Activated naive CD8-positive, alpha-beta T cell treated with anti-CD3 and anti-CD28 coated beads, Interleukin-2, amount 50 U/mL, for 24 hours (primary cell): ENCODE measurements at places on chromosomes 2 and 18.

DNA sequence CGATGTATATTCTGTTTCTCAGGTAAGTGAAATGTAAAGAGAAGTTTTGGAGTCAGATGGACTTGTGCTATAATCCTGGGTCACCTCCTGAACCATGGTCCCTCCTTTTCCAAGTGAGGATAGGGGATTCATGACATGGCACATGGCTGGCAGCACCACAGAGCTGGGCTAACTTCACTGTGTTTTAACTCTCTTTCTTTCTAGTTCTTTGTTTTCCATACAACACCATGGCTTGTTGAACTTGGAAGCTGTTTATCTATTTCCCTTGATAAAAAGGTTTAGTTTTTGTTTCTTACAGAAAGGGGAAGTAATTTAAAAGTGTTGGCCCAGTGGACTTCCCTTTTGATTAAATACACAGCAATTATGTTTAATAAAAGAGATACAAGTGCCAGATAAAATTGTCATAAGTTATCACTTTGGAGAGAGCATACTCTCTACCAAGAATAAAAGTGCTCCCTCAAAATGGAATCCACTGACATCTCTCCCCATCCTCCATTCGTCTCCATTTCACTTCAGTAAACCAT, 90.4 kb downstream of the PLCL1 start:
- H3K27ac ChIP-seq: no peak overlapping the region
- H3K4me1 ChIP-seq: peaks cover 31% of the 10 kb centered on the region
- no peaks in the 10 kb centered on the region for H3K36me3 ChIP-seq
- H3K27me3 ChIP-seq: no peaks in the 10 kb centered on the region

GRCh38 chr2:12045864-12046291, 299.4 kb downstream of the LPIN1 start:
- no peak for DNase-seq
- H3K4me3 ChIP-seq: no peak overlapping the region
- no peaks in the 10 kb centered on the region for H3K27me3 ChIP-seq
- peaks cover 73% of the 10 kb centered on the region for H3K4me1 ChIP-seq
- H3K36me3 ChIP-seq: peaks cover 2% of the 10 kb centered on the region
- no peak overlapping the region for H3K27ac ChIP-seq

GRCh38 chr2:240918258-240919091, 12.3 kb downstream of the CROCC2 start:
- H3K27ac ChIP-seq: no peak overlapping the region
- no peaks in the 10 kb centered on the region for H3K27me3 ChIP-seq
- DNase-seq: no peak
- H3K4me3 ChIP-seq: no peak overlapping the region

DNA sequence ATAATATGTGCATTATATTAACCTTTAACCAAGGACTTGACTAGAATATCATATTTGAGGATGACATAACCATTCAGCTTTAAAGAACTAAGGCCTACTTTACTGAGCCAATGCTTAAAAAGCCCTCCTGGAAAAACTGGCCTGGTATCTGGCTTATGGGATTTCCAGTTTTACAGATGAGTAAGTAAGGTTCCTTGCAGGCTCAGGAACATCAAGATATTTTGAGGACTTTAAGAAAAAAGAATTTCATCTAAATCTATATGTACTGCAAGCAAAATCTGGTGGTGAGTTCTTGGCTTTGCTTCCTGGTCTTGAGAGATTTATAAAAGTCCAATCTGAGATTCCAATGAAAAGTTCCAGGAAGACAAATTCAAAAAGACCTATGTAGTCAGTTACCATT, 417.0 kb upstream of the NRXN1 start:
- no peaks in the 10 kb centered on the region for H3K27me3 ChIP-seq
- DNase-seq: no peak
- no peaks in the 10 kb centered on the region for H3K4me1 ChIP-seq
- no peak overlapping the region for H3K27ac ChIP-seq
- H3K36me3 ChIP-seq: no peaks in the 10 kb centered on the region

GRCh38 chr2:133705287-133705686, 137.0 kb upstream of the NCKAP5 start:
- no peak overlapping the region for H3K4me3 ChIP-seq
- H3K4me1 ChIP-seq: no peaks in the 10 kb centered on the region
- H3K27ac ChIP-seq: no peak overlapping the region
- no peaks in the 10 kb centered on the region for H3K36me3 ChIP-seq
- no peaks in the 10 kb centered on the region for H3K27me3 ChIP-seq
- no peak for DNase-seq

- H3K36me3 ChIP-seq: no peaks in the 10 kb centered on the region
- no peaks in the 10 kb centered on the region for H3K4me1 ChIP-seq
- no peak for DNase-seq
- H3K4me3 ChIP-seq: no peak overlapping the region
Measured at GRCh38 chr18:25568986-25569385, 217.0 kb upstream of the ZNF521 start.

DNA sequence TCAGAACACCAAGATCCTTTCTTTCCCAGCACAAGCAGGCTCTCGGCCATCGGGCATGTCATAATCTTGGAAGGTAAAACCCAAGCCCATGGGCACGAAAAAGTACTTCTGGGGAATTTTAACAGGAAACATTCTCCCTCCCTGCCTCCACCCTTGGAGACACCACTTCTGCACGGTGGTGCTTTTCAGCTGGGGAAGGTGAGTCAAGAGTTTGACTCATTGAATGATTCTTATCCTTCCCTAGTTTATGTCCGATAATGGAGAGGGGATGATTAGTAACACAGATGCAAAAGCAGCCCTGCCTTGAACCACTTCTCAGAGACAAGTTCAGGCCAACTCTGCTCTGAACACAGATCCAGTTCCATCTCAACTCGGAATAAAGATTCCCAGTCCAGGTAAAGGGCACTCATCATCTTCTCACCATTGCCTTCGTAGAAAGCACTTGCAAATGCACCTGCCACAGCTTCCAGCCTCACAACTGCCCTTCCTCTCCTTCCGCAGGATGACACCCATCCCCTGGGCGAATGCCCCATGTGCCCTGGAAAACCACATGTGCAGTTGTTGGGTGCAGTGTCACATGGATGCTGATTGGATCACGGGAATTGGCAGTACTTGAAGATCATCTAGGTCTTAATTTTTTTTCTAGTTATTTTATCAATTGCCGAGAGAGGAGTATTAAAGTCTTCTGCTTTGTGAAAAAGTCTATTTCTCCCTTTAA, 136.2 kb downstream of the PXDN start:
- no peaks in the 10 kb centered on the region for H3K4me1 ChIP-seq
- H3K27me3 ChIP-seq: peaks cover 5% of the 10 kb centered on the region
- no peak overlapping the region for H3K4me3 ChIP-seq
- DNase-seq: no peak

DNA sequence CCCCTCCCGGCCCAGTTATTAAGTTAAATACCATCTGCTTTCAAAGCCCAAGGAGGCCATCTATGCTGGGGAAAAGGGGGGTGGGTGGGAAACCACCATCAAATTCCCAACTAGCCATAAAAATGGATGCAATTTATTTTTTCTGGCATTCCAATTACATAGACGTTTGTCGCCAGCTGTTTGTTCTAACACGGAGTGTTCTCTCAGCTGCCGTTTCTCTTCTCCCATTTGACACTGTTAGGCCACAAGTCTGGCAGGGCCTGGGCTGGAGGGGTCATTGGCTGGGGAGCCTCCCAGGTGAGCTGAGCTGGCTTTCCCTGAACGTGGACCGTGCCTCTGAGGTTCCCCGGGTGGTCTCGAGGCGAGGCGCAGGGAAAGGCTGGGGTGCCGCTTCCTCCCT, 16.6 kb downstream of the ATOH8 start:
- no peak overlapping the region for H3K4me3 ChIP-seq
- peaks cover 34% of the 10 kb centered on the region for H3K27me3 ChIP-seq
- H3K27ac ChIP-seq: no peak overlapping the region
- H3K36me3 ChIP-seq: no peaks in the 10 kb centered on the region
- DNase-seq: no peak

GRCh38 chr2:217739741-217740140, 263.1 kb downstream of the TNS1 start:
- H3K36me3 ChIP-seq: no peaks in the 10 kb centered on the region
- no peak for DNase-seq
- no peak overlapping the region for H3K27ac ChIP-seq

DNA sequence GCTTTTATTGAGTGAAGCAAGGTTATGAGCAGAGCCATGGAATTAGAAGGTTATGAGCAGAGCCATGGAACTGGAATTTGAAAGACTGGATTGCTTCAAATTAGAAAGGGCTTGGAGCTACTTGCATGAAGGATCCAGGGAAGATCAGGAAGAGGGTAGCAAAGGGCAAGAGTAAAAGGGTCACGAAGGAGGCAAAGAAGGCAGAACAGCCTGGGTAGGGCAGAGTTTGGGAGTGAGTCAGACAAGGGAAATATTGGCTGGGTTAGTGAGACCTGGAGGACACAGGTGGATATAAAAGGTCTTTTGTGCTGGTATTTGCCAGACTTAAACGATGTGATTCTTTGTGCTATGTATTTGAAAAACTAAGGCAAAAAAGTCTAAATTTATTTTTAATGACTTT, 65.0 kb downstream of the SEMA4F start:
- peaks cover 8% of the 10 kb centered on the region for H3K4me1 ChIP-seq
- no peak for DNase-seq
- no peak overlapping the region for H3K4me3 ChIP-seq
- H3K36me3 ChIP-seq: no peaks in the 10 kb centered on the region
- no peak overlapping the region for H3K27ac ChIP-seq
- peaks cover 15% of the 10 kb centered on the region for H3K27me3 ChIP-seq

DNA sequence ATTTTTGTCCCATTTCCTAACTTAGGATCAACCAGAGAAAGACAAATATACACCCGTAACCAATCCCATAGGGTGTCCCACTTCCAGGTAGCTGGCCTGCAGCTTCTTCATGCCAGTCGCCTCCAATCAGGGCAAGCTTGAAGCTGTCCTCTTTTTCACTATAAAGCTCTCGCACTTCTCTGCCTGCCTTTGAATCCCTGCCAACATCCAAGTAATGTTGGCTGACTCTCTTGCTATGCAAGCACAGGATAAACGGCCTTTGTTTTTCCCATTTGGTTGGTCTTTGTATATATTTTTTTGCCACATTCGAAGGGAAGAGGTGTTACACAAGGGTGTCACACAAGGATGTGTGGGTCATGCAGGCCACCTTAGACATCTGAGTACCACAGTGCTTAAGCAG, 388.8 kb downstream of the CBLN2 start:
- no peaks in the 10 kb centered on the region for H3K27me3 ChIP-seq
- DNase-seq: no peak
- no peaks in the 10 kb centered on the region for H3K4me1 ChIP-seq
- no peak overlapping the region for H3K27ac ChIP-seq
- H3K4me3 ChIP-seq: no peak overlapping the region

DNA sequence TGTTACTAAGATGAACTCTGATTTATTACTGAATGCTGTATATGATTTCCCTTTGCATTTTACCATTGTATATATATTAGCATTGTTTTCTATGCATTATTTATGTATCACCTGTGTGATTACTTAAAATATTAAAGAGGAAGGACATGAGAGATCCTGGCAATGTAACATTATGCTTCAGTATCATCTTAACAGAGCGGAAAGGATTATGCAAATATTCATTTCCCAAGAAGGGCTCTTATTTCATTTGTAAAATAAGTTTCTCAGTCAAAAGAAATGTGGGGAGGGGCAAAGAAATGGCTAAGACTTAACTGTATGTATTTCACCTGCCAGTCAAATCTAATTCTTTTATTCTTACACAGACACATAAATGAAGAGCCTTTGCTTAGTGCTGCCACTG, 654.2 kb upstream of the PKDCC start:
- no peaks in the 10 kb centered on the region for H3K36me3 ChIP-seq
- no peak for DNase-seq
- no peak overlapping the region for H3K4me3 ChIP-seq
- H3K27ac ChIP-seq: no peak overlapping the region
- H3K4me1 ChIP-seq: no peaks in the 10 kb centered on the region
- H3K27me3 ChIP-seq: no peaks in the 10 kb centered on the region

DNA sequence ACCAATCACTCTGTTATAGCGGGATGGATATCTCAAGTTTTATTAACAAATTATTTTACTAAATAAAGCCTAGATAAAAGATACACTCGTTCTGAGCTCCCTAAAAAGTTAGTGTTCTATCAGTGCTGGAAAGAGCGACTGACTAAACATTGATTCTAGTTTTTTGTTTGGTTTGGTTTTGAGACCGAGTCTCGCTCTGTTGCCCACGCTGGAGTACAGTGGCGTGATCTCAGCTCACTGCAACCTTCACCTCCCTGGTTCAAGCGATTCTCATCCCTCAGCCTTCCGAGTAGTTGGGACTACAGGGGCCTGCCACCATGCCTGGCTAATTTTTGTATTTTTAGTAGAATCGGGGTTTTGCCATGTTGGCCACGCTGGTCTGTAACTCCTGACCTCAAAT, 73.8 kb upstream of the CDCA7 start:
- no peak overlapping the region for H3K4me3 ChIP-seq
- H3K4me1 ChIP-seq: no peaks in the 10 kb centered on the region
- no peak for DNase-seq
- H3K27me3 ChIP-seq: no peaks in the 10 kb centered on the region

DNA sequence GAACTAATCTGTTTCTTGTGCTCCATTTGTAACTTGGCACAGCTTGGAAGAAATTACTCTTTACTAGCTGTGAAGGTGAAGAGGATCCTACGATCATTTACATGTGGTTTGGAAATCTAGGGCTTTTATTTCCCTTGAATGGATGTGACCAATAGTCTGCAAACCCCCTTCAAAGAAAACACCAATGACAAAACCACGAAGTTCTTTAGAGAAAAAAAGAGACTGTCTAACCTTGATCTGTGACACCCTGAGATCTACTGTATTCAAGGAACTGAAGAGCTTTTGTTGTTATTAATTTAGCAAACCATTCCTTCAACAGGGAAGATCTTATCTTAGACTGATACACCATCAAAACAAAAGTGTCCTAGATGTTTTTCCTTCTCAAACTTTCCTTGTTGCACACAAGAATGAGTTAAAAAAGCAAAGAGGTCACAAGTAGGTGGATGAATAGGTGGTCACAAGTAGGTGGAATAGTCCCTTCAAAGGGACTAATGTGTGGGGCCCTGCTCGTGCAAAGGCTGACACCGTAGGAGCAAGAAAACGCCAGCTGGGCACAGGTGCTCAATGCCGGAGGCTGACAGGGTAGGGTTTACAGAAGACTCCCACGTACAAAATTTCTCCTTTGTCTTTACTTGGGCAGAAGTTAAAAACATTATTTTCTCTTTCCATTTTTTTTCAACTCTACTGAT, 95.6 kb upstream of the ITGB6 start:
- H3K4me3 ChIP-seq: peak overlapping the region; percentile 42
- H3K27me3 ChIP-seq: no peaks in the 10 kb centered on the region
- peaks cover 74% of the 10 kb centered on the region for H3K4me1 ChIP-seq
- DNase-seq: no peak

GRCh38 chr18:59876310-59876626, 23.5 kb upstream of the PMAIP1 start:
- no peak overlapping the region for H3K4me3 ChIP-seq
- H3K4me1 ChIP-seq: peaks cover 18% of the 10 kb centered on the region
- DNase-seq: no peak
- H3K27me3 ChIP-seq: peaks cover 5% of the 10 kb centered on the region
- H3K27ac ChIP-seq: peak overlapping the region; percentile 10
- no peaks in the 10 kb centered on the region for H3K36me3 ChIP-seq

DNA sequence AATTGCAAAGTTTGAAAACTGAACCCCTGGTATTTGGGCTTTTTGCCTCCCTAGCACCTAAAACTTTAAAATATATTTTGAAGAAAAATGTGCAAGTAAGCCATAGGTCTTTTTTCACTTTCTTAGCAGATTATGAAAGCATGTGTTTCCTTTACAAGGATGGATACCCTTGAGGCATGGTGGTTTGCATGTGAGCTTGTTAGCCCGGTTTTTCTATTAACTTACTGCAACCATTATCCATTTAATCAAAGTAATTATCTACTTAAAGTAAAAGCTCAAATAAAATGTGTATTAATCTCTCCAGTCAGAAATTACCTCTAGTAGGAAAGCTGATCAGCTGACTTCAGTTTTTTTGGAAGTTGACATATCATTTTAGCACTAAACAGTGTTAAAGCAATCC, 140.6 kb downstream of the EML6 start:
- H3K27ac ChIP-seq: no peak overlapping the region
- DNase-seq: no peak
